Glomerular endothelial cell (primary cell): ENCODE measurements at places on chromosomes 12 and 14. TPM values are rescaled to one million over a fixed set of nuclear protein-coding genes. Genes with fewer than 3 reads are reported as not detected.

Gene PAPLN
- 17.1 and 58.0 TPM in 2 replicates for total RNA-seq

Gene CMA1
- not detected in 2 replicates for total RNA-seq

Gene RAN
- 431 and 486 TPM in 2 replicates for total RNA-seq

Gene EML1
- total RNA-seq, result 33.7 and 42.0 TPM in 2 replicates

Gene CCER1
- total RNA-seq, result not detected in 2 replicates

Gene TMEM119
- not detected in 2 replicates for total RNA-seq

Gene LHX5
- total RNA-seq, result not detected in 2 replicates

Gene PPFIA2
- total RNA-seq, result not detected in 2 replicates

Gene B3GNT4
- not detected in 2 replicates for total RNA-seq

Gene GZMB
- not detected in 2 replicates for total RNA-seq

Gene STK38L
- 14.4 and 24.9 TPM in 2 replicates for total RNA-seq

Gene FBLN5
- total RNA-seq, result 1.1 and 5.7 TPM in 2 replicates

Gene LRCOL1
- total RNA-seq, result not detected in 2 replicates

Gene GARIN6
- total RNA-seq, result not detected in 2 replicates

Gene KRT85
- not detected in 2 replicates for total RNA-seq

Gene DYNC1H1
- total RNA-seq, result 829 and 995 TPM in 2 replicates

Gene PYGL
- 46.8 and 69.1 TPM in 2 replicates for total RNA-seq
